ENCODE measurements at places on chromosomes 7 and 10.
A peak's percentile ranks its signal among the peaks of the same experiment; 100 is the strongest.

DNA sequence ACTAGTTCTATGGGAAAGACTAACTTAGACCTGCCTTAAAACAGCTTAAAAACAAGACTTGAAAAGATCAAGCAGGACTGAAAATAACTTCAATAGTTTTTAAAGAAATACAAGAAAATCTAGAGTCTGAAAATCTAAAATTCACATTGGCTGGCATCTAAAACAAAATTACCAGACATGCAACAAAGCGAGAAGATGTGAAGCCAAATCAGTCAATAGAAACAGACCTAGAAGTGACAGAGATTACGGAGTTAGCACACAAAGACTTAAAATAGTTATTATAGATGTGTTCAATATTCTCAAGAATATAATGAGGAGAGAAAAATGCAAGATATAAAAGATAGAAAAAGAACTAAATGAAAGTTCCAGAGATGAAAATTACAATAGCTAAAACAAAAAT is 78.3 kb upstream of the DIP2C start:
- DNase-seq = no peak

DNA sequence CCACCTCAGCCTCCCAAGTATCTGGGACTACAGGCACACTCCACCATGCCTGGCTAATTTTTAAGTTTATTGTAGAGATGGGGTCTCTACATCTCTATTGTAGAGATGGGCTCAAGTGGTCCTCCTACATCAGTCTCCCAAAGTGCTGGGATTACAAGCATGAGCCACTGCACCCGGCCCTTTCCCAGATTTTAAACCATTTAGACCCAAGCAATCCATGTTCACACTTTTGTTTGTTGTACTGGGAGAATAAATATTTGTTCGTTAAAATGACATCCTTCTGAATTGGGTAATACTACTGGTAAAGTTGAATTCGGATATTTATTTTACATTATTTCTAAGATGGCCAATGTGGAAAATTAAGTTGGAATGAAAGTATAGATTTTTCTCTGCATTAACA is 52.7 kb downstream of the MINPP1 start:
- DNase-seq = no peak

GRCh38 chr10:76969366-76969948 is 668.2 kb downstream of the KCNMA1 start:
- DNase-seq = no peak

DNA sequence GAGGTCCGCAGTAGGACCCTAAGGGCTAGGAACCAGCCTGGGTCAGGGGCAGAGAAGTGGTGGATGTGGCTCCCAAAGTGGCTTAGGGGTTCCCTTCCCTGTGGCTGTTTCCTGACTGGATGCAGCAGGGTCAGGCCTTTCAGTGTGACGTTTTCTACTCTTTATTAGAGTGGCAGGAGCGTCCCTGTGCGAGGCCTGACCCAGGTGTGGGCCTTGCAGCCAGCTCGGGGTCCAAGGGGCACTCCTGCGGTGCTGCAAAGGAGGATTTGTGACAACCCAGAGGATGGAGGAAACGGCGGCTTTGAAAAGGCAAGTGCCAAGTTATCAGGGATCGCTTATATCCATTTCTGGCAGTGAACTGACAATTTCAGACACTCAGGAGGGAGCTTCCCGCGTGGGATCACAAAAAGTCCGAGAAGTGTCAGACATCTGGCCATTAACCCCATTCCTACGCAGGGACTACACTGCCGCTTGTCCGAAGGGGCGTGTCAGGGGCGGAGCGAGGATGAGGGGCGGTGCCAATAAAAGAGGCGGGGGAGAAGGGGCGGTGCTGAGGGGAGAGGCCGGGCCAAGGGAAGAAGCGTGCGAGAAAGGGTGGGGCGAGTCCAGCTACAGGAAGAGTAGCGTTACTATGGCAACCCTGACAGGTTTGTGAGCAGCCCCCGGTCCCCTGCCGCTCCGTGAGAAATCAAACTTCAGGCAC is 98.8 kb upstream of the ZNF722 start:
- peak; percentile 74 for DNase-seq

GRCh38 chr10:133400624-133401424 is 6.9 kb downstream of the MTG1 start:
- DNase-seq = no peak

GRCh38 chr7:100825215-100825671 is 2.1 kb downstream of the EPHB4 start:
- no peak for DNase-seq

DNA sequence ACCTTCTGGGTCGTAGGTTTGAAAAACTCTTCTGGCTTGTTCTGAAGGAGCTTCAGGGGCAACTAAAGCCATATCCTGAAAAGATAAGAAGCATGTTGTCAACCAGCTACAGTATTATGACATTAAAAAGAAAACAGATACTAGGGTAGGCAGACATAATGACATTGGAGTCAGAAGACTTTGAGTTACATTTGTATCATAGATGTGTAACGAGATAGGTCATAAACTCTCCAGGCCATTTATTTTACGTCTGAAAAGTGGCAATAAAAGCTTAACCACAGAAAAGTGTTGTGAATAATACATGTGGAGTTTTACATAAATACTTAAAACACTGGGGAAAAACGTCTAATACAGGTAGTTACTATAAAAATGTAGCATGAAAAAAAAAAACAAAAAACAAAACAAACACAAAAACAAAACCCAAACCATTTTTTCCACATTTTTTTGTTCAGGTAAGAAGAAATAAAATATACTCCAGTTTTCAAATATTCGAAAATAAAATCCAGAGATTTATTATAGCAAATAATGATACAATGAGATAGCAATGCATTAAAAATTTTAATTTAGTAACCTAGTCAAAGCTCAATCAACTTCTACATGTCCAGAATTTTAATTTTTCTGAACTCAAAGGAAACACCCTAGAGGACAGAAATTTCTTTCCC is 64.1 kb downstream of the MINDY3 start:
- DNase-seq = no peak

DNA sequence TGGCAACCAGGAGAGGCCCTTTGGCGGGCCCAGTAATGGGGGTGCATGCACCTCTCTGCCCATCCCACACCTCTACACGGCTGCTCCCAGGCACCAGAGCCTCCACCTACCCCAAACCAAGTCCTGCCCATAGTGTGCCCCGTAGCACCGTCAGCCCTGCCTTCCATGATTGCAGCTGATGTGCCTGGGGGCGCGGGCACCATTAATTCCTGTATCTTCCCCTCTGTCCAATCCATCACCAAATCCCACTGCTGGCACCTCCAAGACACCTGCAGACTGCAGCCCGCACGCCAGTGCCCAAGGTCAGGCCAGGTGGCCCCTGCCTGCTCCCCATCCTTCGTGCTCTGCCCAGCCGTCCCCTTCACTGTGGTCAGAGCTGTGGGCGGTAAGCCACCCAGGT is 533.0 kb downstream of the PTPRN2 start:
- no peak for DNase-seq

DNA sequence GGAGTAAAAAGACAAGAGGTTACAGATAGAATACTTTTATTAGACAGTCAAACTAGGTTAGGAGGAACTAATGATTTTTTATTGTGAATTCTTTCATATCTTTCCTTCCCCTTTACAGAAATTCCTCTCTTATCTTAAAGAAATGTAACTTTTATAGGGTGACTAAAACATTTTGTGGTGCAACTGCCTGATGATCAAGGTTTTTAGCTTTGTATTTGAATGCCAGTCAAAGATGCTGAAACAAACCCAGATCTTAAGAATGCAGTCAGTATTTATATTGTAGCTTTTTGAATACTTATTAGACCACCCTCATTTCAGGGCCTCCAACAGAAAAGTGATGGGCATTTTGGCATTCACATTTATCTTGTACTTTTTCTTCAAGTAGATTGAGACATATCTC is 27.4 kb downstream of the TAX1BP1 start:
- DNase-seq = no peak

DNA sequence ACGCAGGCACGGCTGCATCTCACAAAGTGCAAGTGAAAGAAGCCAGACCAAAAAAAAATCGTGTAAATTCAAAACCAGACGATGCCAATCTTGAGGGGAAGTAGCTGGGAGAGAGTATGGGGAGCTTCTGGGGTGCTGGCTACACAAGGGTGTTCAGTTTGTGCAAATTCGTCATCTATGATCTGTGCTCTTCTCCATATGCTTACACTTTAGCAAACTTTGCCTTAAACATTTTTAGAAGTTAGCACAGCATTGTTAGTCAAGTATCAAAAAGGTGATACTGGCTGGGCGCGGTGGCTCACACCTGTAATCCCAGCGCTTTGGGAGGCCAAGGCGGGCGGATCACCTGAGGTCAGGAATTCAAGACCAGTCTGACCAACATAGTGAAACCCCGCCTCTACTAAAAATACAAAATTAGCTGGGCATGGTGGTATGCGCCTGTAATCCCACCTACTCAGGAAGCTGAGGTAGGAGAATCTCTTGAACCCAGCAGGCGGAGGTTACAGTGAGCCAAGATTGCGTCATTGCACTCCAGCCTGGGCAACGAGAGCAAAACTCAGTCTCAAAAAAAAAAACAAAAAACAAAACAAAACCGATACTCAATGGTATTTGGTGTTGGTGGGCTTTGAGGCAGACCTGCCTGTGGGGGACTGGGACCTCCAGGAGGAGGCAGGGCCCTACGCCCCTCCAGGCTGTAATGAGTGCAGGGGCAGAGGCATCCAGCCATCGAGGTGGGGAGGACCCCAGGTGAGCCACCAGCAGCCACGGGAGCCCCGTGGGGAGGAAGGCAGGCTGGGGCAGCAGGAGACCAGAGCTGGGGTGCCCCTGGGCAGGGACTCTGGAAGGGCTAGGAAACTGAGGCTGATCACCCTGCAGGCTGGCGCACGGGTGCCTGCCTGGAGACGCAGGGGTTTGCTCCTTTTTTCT is 150.0 kb downstream of the PRKAG2 start:
- DNase-seq = no peak

DNA sequence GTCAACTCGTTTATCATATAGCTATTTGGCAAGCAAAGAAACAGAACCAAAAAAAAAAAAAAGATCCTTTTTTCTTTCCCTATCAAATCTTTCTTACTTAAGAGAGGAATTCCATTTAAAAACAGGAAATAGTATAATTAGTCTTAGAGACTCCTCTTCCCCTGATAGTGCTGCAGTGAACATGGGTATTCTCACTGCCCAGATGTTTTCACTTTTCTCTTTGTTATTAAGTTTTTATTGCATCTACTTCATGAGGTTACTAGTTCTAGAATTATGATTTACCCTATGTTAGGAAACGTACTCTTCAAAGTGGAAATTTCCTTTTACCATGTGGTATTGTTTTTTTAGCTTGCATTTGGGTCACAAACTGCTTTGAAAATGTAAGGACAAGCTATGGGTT is 8.5 kb downstream of the CASP2 start:
- no peak for DNase-seq

GRCh38 chr10:82865366-82865765 is 990.4 kb downstream of the NRG3 start:
- no peak for DNase-seq

- DNase-seq = no peak
Measured at GRCh38 chr7:142636751-142637150, 112.5 kb upstream of the PRSS1 start.

DNA sequence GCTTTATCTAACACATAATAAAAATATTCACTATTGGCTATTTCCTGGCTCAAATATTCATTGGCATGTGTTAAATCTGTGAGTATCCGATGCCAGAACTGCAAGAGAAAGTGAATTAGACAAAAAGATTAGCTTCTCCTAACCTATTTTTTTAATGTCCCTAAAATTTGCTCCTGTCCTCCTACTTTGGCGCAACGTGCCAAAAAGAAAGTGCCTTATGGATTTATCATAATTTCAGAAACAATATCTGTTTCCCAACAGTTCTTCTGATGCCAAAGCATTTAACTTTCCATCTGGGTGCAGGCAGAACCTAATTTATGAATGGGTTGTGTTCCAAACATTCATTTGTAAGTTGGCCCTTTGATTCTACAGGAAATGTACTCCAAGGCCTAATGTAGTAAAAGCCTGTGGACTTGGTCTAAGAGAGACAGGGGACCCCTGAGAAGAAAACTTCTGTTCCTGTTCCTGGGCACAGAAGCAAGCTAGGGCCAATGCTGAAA is 15.4 kb downstream of the PIP4K2A start:
- no peak for DNase-seq

DNA sequence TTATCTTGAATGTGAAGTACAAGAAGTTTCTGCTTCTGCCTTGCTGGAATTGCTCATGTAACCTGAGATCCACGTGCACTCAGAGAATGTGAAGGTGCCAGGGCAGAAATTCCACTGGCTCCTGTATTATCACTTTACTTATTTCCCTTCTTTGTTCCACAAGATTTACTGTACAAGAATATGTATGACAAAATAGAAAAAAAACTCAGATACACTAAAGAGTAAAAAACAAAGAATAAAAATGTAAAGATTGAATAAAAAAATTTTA is 43.0 kb downstream of the PLCE1 start:
- no peak for DNase-seq

DNA sequence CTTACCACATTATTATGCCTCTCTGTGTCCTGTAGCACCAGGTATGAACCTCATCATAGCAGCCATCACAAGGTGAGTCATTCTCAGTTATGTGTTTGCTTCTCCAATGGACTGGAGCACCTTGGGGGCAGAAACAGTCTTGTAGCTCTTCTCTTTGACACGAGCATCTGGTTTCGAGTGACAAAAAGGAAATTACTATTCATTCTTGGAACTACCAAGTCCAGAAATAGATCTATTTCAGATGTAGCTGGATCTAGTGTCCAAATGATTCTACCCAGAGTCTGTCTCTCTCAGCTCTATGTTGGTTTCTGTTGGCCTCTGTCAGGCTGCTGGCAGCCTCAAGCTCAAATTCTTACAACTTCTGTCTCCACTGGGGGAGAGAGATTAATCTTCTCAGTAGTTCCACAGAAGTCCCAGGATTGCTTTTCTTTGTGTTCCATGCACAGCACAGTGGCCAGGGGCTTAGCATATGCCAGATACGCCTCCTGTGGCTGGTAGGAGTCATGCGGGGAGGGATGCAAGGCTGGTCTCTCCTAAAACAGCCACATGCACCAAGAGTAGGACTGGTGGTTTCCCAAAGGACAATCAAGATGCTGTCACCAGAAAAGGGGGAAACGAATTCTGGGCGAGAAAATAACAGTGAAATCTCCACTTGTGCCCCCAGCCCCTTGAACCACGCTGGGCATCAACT is 37.2 kb upstream of the PAPSS2 start:
- DNase-seq = no peak

DNA sequence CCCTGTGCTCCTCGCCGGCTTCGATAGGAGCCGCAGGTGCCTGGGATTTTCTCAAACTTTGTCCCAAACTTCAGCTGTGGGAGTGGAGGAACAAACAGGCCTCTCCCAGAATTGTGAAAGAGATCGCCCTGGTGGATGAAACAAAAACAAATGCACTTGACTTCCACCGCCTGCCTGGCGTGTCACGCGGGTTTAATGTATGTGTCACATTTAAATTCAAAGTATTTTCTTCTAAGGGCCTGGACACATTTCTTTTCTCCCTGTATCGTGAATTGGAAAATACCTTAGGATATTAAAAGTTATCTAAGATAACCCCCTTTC is 694 bp upstream of the WASL start:
- DNase-seq = no peak

GRCh38 chr7:46494441-46494840 is 573.4 kb upstream of the IGFBP3 start:
- DNase-seq = no peak

DNA sequence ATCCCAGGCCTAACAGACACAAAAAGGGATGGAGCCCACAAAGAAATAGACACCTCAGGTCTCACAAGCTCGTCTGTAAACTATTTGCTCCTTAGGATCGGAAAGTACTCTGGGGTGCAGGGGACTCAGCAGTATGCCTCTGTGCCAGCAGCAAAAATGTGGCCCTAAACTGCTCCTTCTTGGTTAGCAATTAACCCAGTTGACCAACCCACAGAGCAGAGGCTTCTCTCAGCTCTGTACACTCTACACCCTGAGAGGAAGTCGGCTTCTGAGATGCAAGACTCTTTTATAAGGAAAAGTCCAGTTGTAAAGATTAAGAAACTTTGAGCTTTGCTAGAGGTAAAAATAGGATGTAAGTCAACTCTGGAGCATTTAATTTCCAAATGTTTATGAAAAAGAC is 156.3 kb upstream of the PRSS58 start:
- DNase-seq = no peak

All from activated naive CD8-positive, alpha-beta T cell treated with anti-CD3 and anti-CD28 coated beads, Interleukin-2, amount 50 U/mL, for 16 hours (primary cell).